ENCODE measurements at places on chromosomes 2 and 18. TPM values are rescaled to one million over a fixed set of nuclear protein-coding genes. Genes with fewer than 3 reads are reported as not detected.
A peak's percentile ranks its signal among the peaks of the same experiment; 100 is the strongest.

GRCh38 chr2:36509075-36509474 is 88.9 kb downstream of the FEZ2 start:
- no peaks in the 10 kb centered on the region for H3K4me1 ChIP-seq
- DNase-seq = no peak
- no peak overlapping the region for H3K4me3 ChIP-seq
- H3K27me3 ChIP-seq = no peaks in the 10 kb centered on the region

- no peaks in the 10 kb centered on the region for H3K27me3 ChIP-seq
- H3K36me3 ChIP-seq = no peaks in the 10 kb centered on the region
- peak overlapping the region; percentile 63 for H3K4me3 ChIP-seq
- DNase-seq = peak; percentile 13
- peaks cover 28% of the 10 kb centered on the region for H3K4me1 ChIP-seq
Measured at GRCh38 chr18:23237524-23238151, 102.4 kb downstream of the CABLES1 start.

- DNase-seq = no peak
- H3K4me1 ChIP-seq = no peaks in the 10 kb centered on the region
- H3K36me3 ChIP-seq = no peaks in the 10 kb centered on the region
- H3K4me3 ChIP-seq = no peak overlapping the region
- no peak overlapping the region for H3K27ac ChIP-seq
Measured at GRCh38 chr18:10343778-10344177, 110.7 kb upstream of the APCDD1 start.

DNA sequence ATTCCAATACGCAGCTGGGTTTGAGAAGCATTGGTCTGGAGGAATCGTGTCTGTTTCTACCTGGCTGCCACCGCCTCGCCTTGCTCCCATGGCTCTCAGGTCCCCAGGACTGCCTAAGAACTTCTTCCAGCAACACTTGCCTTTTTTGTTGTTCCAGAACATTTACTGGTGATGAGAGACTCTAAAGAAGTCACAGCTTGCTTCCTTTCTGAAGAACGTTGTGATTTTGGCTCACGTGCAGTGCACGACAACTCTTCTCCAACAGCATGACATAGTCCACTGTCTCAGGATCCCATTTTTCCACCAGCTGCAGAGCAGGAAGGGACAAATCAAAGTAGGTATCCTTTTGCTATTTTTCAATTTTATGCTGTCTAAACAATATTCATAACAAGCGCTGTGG is 940.9 kb downstream of the SLC4A3 start:
- H3K27me3 ChIP-seq = no peaks in the 10 kb centered on the region
- no peak overlapping the region for H3K4me3 ChIP-seq
- DNase-seq = no peak
- H3K36me3 ChIP-seq = no peaks in the 10 kb centered on the region
- H3K27ac ChIP-seq = no peak overlapping the region

OTOS gene
- total RNA-seq = not detected

DNA sequence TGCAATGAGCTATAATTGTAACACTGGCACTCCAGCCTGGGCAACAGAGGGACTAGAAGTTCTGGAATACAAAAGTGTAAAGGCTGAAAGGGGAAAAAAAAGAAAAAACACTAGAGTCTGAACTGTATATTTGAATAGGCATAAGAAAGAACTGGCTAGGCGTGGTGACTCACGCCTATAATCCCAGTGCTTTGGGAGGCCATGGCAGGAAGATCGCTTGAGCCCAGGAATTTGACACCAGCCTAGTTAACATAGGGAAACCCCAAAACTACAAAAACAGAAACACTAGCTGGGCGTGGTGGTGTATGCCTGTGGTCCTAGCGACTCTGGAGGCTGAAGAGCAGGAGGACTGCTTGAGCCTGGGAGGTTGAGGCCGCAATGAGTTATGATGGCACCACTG is 70.6 kb downstream of the SAP130 start:
- H3K27me3 ChIP-seq = no peaks in the 10 kb centered on the region
- H3K4me3 ChIP-seq = no peak overlapping the region
- no peak overlapping the region for H3K27ac ChIP-seq

TRIM43 gene
- total RNA-seq = not detected

- H3K27ac ChIP-seq = no peak overlapping the region
- no peaks in the 10 kb centered on the region for H3K4me1 ChIP-seq
- no peaks in the 10 kb centered on the region for H3K27me3 ChIP-seq
- H3K4me3 ChIP-seq = no peak overlapping the region
- no peak for DNase-seq
Measured at GRCh38 chr2:232458661-232459418, 2.9 kb downstream of the ALPI start.

DNA sequence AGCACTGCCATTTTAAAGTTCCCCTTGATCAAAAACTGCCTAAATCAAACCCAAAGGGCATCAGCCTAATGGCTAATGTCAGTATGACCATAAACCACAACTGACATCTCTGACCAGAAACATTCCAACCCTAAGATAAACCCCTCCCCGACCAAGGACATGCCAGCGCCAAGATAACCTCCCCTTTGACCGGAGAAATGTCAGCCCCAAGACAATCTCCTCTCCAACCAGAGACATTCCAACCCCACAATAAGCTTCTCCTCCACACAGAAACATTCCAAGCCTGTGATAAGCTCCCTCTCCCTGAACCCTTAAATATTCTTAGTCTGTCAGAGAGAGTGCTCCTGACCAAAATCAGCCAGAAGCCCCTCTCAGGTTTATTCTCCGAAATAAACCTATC is 188.3 kb upstream of the MSH6 start:
- no peaks in the 10 kb centered on the region for H3K4me1 ChIP-seq
- H3K27me3 ChIP-seq = no peaks in the 10 kb centered on the region
- no peak for DNase-seq

GRCh38 chr2:96843538-96844268 is at the start of gene ANKRD23:
ANKRD23 (minus strand) TSS chr2:96844021; CDS start chr2:96843992, 29 bp downstream.
- DNase-seq = no peak
- H3K27ac ChIP-seq = no peak within 1 kb of the TSS
- H3K36me3 ChIP-seq = peaks cover 10% of the 10 kb centered on the region
- peaks cover 10% of the 10 kb centered on the region for H3K4me1 ChIP-seq
- no peak within 1 kb of the TSS for H3K4me3 ChIP-seq

KATNAL2 gene
- total RNA-seq = 5.7 TPM

DNA sequence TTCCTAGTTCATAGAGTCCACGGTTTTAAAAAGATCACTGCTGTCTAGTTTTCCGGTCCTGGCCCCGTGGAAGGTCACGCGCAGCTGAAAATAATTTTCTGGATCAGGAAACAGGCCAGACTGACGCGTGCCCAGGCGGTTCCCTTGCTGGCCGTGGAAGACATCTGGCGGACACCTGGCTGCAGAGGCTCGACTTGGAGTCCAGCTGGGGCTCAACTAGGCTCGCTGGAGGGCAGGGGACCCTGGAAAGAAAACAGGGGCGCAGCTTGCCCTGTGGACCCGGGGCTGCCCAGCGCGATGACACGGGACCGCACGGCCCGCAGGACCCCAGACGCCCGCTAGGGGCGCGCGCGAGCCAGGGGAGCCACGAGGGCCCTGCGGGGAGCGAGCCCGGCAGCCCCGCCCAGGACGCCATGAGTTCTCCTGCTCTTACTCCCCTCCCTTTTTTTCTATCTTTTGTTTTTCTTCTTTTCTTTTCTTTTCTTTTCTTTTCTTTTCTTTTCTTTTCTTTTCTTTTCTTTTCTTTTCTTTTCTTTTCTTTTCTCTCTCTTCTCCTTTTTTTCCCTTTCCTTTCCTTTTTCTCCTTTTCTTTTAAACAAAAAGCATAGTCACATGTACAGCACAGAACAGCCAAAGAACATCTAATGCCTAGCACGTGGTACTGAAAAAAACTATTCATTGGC is 43.2 kb upstream of the UBE2F start:
- no peaks in the 10 kb centered on the region for H3K27me3 ChIP-seq
- no peaks in the 10 kb centered on the region for H3K36me3 ChIP-seq
- H3K27ac ChIP-seq = peak overlapping the region; percentile 87

GRCh38 chr18:33577685-33578517 is at the start of gene ASXL3:
ASXL3 (plus strand) TSS chr18:33578219; CDS start chr18:33578632, 413 bp downstream.
- H3K36me3 ChIP-seq = no peaks in the 10 kb centered on the region
- peak; percentile 7 for DNase-seq
- peaks cover 27% of the 10 kb centered on the region for H3K4me1 ChIP-seq
- peak within 1 kb of the TSS; percentile 78 for H3K4me3 ChIP-seq
- H3K27me3 ChIP-seq = no peaks in the 10 kb centered on the region

- peaks cover 16% of the 10 kb centered on the region for H3K4me1 ChIP-seq
- H3K36me3 ChIP-seq = no peaks in the 10 kb centered on the region
- H3K27ac ChIP-seq = peak overlapping the region; percentile 69
- peak overlapping the region; percentile 42 for H3K4me3 ChIP-seq
Measured at GRCh38 chr2:151315381-151315903, 26.0 kb upstream of the NMI start.

APLF gene
- 4.9 TPM for total RNA-seq

- H3K36me3 ChIP-seq = no peaks in the 10 kb centered on the region
- H3K4me3 ChIP-seq = no peak overlapping the region
- peak overlapping the region; percentile 83 for H3K27ac ChIP-seq
- H3K4me1 ChIP-seq = peaks cover 95% of the 10 kb centered on the region
- H3K27me3 ChIP-seq = no peaks in the 10 kb centered on the region
- no peak for DNase-seq
Measured at GRCh38 chr18:9927392-9928063, 13.7 kb downstream of the VAPA start.

- H3K27ac ChIP-seq = no peak overlapping the region
- H3K4me1 ChIP-seq = no peaks in the 10 kb centered on the region
- H3K36me3 ChIP-seq = no peaks in the 10 kb centered on the region
- no peak for DNase-seq
- H3K4me3 ChIP-seq = no peak overlapping the region
Measured at GRCh38 chr2:75483878-75484277, 76.9 kb downstream of the EVA1A start.

- H3K36me3 ChIP-seq = peaks cover 3% of the 10 kb centered on the region
- no peak for DNase-seq
- H3K4me3 ChIP-seq = no peak overlapping the region
- no peaks in the 10 kb centered on the region for H3K27me3 ChIP-seq
- H3K4me1 ChIP-seq = peaks cover 7% of the 10 kb centered on the region
Measured at GRCh38 chr18:3114026-3114425, 101.1 kb upstream of the LPIN2 start.

GRCh38 chr2:187075199-187075635 is 226.2 kb upstream of the ZSWIM2 start:
- H3K27ac ChIP-seq = no peak overlapping the region
- no peaks in the 10 kb centered on the region for H3K27me3 ChIP-seq
- H3K4me3 ChIP-seq = no peak overlapping the region
- DNase-seq = no peak
- H3K4me1 ChIP-seq = no peaks in the 10 kb centered on the region
- no peaks in the 10 kb centered on the region for H3K36me3 ChIP-seq

- no peak overlapping the region for H3K27ac ChIP-seq
- H3K27me3 ChIP-seq = no peaks in the 10 kb centered on the region
- no peak for DNase-seq
- no peaks in the 10 kb centered on the region for H3K36me3 ChIP-seq
Measured at GRCh38 chr2:14778015-14778414, 145.5 kb downstream of the LRATD1 start.

UGT1A4 gene
- not detected for total RNA-seq

DNA sequence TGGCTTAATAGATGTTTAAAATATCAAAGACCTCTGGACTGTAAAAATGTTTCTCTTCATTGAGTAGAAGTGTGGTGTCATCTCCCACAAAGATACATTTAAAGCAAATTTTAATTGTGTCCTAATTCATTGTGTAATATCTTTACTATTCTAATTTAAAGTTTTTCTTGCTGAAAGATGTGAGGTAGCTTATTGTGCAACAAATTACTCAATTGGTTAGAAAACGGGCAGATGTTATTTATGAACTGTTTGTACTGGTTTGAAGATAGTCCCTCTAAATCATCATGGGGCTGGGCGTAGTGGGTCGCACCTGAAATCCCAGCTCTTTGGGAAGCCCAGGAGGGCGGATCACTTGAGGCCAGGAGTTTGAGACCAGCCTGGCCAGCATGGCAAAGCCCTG is 65.3 kb downstream of the CYBRD1 start:
- no peaks in the 10 kb centered on the region for H3K36me3 ChIP-seq
- H3K27me3 ChIP-seq = no peaks in the 10 kb centered on the region
- no peak for DNase-seq
- no peak overlapping the region for H3K27ac ChIP-seq
- H3K4me3 ChIP-seq = no peak overlapping the region
- H3K4me1 ChIP-seq = no peaks in the 10 kb centered on the region

DNA sequence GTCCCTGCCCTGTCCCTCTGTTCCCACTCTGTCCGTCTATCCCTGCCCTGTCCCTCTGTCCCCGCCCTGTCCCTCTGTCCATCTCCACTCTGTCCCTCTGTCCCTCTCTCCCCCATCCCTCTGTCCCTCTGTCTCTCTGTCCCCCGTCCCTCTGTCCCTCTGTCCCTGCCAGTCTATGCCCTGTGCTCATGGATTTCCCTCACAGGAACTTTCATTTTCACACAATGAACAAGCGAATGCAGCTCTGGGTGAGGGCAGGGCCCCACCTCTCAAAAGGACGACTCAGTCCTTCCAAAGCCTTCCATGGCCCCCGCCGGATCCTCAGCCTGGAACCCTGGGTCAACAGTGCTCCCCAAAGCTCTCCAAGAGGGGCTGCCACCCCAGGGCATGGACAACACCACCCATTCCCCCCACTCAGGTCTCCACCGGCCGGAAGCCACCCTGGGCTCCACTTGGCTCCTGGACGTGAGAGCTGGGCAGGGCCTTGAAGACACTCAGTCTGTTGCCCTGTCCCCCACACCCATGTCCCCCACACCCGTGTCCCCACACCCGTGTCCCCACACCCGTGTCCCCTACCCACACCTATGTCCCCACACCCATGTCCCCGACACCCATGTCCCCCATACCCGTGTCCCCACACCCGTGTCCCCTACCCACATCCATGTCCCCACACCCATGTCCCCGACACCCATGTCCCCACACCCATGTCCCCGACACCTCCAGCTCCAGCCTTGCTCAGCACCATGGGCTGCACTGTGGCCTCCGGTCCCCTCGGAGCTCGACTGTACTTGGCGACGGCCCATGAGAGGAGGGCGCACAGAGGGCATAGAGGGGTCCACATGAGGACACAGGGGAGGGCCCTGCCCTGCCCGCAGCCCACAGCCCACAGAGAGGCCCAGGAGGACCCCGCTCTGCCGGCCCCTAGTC is 156.0 kb downstream of the PXDN start:
- H3K4me3 ChIP-seq = no peak overlapping the region
- H3K4me1 ChIP-seq = peaks cover 10% of the 10 kb centered on the region
- no peak overlapping the region for H3K27ac ChIP-seq
- H3K27me3 ChIP-seq = no peaks in the 10 kb centered on the region
- no peaks in the 10 kb centered on the region for H3K36me3 ChIP-seq

TYMS gene
- total RNA-seq = 1.2 TPM

DNA sequence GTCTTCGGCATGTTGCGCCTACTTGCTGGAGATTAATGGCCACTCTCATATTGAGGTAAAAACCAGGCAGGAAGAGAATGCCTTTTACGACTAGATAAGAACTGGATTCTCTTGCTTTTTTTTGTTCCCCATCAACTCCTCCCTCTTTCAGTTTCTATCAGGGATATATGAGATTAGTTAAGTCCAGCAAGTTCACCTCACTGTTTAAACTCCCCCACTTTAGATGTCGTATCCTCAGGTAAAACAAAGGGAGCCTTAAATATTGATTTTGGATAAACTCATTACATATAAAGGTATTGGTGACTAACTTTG is 98.4 kb downstream of the PLEKHM3 start:
- no peaks in the 10 kb centered on the region for H3K27me3 ChIP-seq
- peaks cover 13% of the 10 kb centered on the region for H3K4me1 ChIP-seq
- H3K27ac ChIP-seq = no peak overlapping the region
- H3K4me3 ChIP-seq = no peak overlapping the region
- DNase-seq = no peak
